Activated CD4-positive, alpha-beta T cell treated with anti-CD3 and anti-CD28 coated beads, Interleukin-2, Interleukin-6, amounts not matched to agents 100 ng/mL and 50 ng/mL, durations not matched to agents 16 hours and 8 hours (primary cell): ENCODE measurements at places on chromosomes 13 and 19.
A peak's percentile ranks its signal among the peaks of the same experiment; 100 is the strongest.

DNA sequence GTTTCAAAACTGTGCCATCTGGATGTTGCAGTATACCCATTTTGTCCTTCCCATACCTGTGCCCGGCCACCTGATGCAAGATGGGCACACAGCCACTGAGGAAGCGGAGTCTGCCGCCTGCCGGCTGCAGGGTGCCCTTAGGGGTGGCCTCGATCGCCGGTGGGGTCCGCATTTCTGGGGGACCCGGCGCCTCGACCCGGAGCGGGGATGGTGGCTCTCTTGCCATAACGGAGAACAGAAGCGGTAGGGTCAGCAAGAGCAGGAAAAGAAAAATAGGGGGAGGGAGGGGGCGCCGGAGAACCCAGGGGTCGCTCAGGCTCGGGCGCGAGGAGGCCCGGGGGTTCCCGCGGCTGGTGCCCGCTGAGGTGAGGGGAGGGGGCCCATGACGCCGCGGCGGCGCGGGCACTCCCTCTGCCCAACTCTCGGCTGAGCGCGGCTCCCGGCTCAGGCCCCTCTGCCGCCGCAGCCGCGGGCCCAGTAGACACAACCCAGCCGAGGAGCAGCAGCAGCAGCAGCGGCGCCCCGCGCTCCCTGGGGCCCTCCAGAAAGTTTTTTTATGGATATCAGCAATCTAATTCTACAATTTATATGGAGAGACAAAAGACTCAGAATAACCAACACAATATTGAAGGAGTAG is 13.8 kb upstream of the CYP4F2 start:
- no peak for DNase-seq

DNA sequence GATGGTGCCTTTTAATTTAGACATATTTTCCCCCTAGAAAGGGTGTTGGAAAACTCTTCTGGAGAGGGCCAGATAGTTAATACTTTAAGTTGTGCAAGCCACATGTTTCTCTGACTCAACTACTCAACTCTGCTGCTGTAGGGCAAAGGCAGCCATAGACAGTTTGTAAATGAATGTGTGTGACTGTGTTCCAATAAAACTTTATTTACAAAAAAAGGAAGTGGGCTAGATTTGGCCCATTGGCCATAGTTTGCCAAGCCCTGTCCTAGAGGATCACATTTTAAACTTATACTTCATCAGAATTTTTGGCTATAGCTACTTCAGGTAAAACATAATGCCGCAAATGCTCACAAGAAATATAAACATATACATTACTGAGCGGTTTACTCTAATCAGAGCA is 306.3 kb upstream of the MAB21L1 start:
- DNase-seq = no peak

DNA sequence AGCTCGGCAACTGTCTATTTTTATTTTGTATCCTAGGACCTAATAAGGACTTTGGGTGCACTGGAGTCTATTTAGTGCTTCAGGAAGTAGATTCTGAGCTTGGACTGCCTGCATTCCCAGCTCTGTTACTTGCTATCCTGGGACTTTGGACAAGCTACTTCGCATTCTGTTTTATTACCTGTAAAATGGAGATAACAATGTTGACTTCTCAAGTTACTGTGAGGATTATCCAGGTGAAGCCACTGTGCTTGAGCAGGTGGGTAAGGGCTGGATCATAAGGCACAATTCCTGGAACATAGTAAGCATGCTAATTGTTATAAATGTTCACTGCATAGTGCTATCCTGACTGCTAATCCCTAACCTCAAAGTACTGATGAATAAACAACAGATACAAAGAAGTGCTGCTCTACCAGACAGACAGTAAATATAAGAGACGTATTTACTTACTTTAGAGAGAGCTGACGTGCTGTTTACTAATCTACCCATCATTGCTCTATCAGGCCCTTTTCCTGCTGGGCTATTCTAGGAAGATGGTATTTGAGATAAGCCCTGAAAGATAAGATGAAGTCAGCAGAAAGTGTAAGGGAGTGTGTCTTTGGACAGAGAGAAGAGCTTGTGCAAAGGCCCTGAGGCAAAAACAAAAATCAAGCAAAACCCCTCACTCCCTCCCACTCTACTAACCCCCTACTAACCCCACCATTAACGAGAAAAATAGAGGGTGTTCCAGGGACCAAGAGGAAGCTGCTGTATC is 50.8 kb upstream of the FLT1 start:
- DNase-seq = no peak

GRCh38 chr19:7152568-7152967 is 83.1 kb downstream of the ZNF557 start:
- DNase-seq = no peak

- DNase-seq = no peak
These were observed 175.6 kb upstream of the SLITRK6 start for GRCh38 chr13:85974608-85975366.

DNA sequence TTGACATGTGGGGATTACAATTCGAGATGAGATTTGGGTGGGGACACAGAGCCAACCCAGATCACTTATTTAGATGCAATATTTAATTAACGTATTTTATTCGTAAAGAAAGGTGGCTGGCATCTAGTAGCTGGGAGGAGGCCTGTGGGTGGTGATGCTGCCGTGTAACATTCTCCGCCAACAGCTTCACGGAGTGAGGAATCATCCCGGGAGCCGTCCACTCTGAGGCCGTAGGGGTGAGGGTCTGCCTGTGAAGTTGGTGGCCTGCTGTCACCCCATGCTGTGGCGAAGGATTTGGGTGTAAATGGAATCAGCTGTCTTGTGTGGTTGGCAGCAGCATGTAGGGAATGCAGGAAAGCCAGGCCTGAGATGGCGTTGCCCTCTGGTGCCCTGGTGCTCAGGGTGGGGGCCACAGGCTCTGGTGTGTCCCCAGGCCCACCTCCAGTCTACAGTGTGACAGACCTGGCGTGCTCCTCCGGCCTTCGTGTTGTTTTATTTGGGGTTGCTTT is 3.3 kb upstream of the TEX29 start:
- DNase-seq = no peak

- no peak for DNase-seq
These were observed 394.7 kb upstream of the DACH1 start for GRCh38 chr13:72261732-72262131.

DNA sequence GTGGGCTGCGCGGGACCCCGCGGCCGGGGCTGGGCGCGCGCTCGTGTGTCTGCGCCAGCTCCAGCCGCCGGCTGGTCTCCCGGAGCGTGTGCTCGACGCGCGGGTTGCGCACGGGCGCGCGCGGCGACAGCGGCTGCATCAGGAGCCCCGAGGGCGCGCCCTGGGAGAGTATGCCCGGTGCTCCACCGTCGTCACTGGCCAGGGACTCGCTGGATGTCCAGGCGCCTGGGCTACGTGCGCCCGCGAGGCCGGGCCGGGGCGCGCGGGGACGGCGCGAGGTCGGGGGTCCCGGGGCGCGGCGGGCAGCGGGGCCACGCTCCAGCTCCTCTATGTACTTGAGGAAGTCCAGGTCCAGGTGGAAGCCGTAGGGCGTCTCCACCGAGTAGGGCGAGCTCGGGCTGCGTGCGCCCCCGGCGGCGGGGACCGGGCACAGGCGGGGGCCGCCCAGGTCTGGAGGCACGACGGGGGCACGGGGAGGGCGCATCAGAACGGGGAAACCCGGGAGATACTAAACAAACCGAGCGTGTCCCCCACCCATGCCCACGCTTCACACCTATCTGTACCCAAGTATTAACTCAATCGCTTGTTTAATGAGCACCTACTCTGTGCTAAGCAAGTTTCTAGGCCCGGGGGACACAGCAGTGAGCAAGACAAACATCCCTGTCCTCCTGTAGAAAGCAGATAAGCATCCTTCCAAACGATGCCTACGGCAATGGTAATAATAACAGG is 7.6 kb downstream of the KANK3 start:
- DNase-seq = peak; percentile 44

GRCh38 chr19:37227996-37228395 is 10.0 kb downstream of the ZNF383 start:
- DNase-seq = peak; percentile 26

GRCh38 chr19:11195681-11196080 is 1.7 kb downstream of the KANK2 start:
- DNase-seq = no peak

- DNase-seq = no peak
These were observed 17.6 kb downstream of the SPINT2 start for GRCh38 chr19:38281811-38282566.

GRCh38 chr13:38735665-38736440 is 49.0 kb downstream of the FREM2 start:
- no peak for DNase-seq

DNA sequence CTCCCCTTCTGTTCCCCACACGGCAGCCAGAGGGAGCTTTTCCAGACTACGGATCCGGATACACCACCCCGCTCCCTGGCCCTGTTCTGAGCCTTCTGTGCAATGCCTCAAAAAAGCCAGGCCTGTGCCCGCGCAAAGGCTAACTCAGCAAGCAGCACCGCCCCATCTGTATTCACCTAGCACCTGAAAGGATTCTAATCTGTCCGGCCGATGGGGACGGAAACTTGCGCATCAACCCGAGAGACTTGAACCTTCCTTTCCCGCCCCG is 589 bp downstream of the ZBTB45 start:
- DNase-seq = peak; percentile 69

- no peak for DNase-seq
These were observed 28.2 kb downstream of the ATP8B3 start for GRCh38 chr19:1783874-1784273.

DNA sequence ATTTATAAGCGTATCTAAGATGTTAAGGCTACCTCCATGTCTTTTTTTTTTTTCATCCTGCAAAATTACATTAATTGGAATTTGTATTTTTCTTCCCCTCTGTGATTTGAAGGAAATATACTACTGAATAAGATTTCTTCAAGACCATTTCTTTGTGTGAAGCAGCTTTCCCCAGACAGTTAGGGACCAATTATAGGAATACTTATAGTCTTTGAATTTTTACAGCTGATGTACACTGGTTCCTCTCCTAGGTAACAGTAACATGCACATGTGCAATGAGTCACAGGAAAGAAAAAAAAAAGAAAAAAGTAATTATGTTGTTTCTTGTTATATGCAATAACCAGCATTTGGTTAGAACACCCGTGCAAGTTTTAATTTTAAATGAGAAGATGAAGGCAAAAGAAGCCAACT is 82.0 kb downstream of the PCDH9 start:
- no peak for DNase-seq

DNA sequence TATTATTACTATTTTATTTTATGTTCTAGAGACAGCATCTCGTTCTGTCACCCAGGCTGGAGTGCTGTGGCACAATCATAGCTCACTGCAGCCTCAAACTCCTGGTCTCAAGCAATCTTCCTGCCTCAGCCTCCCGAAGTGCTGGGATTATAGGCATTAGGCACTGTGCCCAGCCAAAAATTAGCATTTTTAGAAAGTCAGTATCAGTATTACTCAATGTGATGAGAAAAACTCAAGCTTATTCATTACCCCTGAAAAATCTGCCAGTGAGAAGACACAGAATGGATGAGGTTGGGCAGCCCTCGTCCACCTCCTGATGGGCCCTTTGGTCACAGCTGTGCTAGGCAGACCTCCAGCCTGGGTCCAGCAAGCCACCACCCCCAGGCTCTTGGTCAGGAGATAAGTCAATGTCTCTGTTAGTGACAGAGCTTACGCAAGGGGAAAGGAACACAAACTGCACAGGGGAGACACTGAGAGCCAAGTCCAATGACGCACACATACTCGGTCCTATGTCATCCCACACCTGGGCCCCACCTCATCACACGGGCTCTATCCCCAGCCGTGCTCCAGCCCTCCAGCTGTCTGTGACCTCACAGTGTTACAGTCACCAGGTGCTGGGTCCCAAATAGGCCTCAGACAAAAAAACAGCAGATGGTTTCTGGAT is 19.8 kb downstream of the PEPD start:
- DNase-seq = no peak

- DNase-seq = peak; percentile 97
These were observed 2.5 kb downstream of the PRR12 start for GRCh38 chr19:49593233-49594113.

- DNase-seq = no peak
These were observed 7.8 kb downstream of the MIR17HG start for GRCh38 chr13:91355099-91355825.

DNA sequence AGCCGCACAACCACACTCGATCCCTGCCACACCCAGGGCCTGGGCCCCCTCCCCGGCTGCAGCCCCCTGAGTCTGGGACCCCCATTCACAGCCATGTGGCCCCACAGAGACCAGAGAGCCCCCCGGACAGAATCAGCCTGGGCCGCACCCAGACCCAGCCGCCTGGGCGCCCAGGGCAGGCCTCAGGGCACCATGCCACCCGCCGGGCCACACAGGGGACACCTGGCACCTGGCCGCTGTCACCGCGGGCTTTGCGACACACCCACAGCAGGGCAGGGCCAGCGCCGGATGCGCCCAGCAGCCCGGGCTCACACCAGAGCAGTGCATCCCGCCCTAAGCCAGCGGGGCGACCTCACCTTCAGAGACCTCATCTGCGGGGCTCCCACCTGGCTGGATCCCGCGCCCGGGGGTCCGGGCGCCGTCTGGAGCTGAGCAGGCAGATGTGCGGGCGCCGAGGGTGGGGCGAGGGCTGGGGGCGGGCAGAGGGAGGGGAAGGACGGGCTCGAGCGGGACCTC is 443 bp downstream of the TBXA2R start:
- DNase-seq = no peak

- DNase-seq = no peak
These were observed 33.4 kb downstream of the ABCC4 start for GRCh38 chr13:95267662-95268342.

DNA sequence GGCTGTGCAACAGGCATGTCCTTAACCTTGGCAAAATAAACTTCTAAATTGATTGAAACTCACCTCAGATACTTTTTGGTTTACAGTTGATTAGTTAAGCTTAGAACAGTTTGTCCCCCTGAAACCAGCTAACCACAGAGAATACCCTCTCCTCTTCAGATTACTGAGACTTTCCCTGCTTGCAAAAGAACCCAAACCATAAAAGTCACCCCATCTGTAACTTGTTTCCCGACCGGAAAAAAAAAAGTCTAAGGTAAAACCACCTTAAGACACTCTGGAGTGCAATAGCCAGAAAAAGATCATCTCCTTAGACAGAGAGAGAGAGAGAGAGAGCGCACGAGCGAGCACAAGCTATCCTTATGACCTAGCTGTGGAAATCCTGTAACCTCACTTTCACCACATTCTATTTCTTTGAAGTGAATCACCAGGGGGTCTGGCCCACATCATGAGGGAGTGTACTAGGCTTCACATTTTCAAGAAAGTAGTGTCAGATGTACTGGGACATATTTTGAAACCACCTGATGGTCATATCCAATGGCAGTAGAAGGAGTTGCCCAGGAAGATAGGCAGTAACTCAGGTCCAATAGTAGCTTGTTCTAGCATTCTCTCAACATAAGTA is 11.1 kb upstream of the GTF2F2 start:
- peak; percentile 38 for DNase-seq

DNA sequence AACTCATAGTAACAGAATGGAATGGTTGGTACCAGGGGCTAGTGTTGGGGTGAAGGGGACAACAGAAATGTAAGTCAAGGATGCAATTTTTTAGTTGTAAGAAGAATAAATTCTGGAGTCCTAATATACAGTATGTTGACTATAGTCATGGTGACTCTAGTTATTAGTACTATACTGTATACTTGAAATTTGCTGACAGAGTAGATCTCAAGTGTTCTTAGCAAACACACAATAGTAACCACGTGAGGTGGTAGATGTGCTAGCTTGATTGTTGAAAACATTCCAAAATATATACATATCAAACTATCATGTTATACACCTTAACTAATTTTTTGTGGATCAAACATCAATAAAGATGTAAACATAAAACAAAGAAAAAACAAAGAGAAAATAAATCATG is 1345.1 kb upstream of the PCDH20 start:
- DNase-seq = no peak

GRCh38 chr19:17125062-17125727 is 49.6 kb downstream of the MYO9B start:
- DNase-seq = peak; percentile 68
